ENCODE measurements at places on chromosomes 6 and 20. TPM values are rescaled to one million over a fixed set of nuclear protein-coding genes. Genes with fewer than 3 reads are reported as not detected.

TSPO2 gene
- total RNA-seq = not detected

THEMIS gene
- total RNA-seq = 22.9 TPM

ADGRF4 gene
- total RNA-seq = not detected

FAM217A gene
- total RNA-seq = not detected

TREM1 gene
- total RNA-seq = 0.62 TPM

MARCKS gene
- 0.42 TPM for total RNA-seq

PCED1A gene
- total RNA-seq = 35.3 TPM

RIN2 gene
- not detected for total RNA-seq

SLCO4A1 gene
- 40.5 TPM for total RNA-seq

SPATS1 gene
- not detected for total RNA-seq

GSTA3 gene
- total RNA-seq = not detected

BMP6 gene
- total RNA-seq = 0.14 TPM

CLPSL2 gene
- total RNA-seq = not detected

GLP1R gene
- total RNA-seq = 0.70 TPM

ABHD16B gene
- total RNA-seq = 0.16 TPM

EYA4 gene
- total RNA-seq = not detected

VGLL2 gene
- total RNA-seq = not detected

CLPSL1 gene
- not detected for total RNA-seq

EYA2 gene
- total RNA-seq = not detected

WFDC10B gene
- total RNA-seq = not detected

PDYN gene
- not detected for total RNA-seq

HLA-DQA2 gene
- not detected for total RNA-seq

TRIM26 gene
- total RNA-seq = 60.4 TPM

MUC21 gene
- not detected for total RNA-seq

PAK5 gene
- not detected for total RNA-seq

ARMH2 gene
- not detected for total RNA-seq

C20orf141 gene
- not detected for total RNA-seq

ANKRD66 gene
- not detected for total RNA-seq

CTAGE9 gene
- not detected for total RNA-seq

LY6G6C gene
- total RNA-seq = not detected

DNAH8 gene
- total RNA-seq = 0.02 TPM

SIGLEC1 gene
- not detected for total RNA-seq

NOX3 gene
- not detected for total RNA-seq

TP53TG5 gene
- total RNA-seq = 0.80 TPM

COL19A1 gene
- not detected for total RNA-seq

SOX4 gene
- 2.3 TPM for total RNA-seq
